NCI-H1417 treated with DMSO at 0.1 percent for 48 hours (cell line): ENCODE measurements at places on chromosomes 1 and 21.

DNA sequence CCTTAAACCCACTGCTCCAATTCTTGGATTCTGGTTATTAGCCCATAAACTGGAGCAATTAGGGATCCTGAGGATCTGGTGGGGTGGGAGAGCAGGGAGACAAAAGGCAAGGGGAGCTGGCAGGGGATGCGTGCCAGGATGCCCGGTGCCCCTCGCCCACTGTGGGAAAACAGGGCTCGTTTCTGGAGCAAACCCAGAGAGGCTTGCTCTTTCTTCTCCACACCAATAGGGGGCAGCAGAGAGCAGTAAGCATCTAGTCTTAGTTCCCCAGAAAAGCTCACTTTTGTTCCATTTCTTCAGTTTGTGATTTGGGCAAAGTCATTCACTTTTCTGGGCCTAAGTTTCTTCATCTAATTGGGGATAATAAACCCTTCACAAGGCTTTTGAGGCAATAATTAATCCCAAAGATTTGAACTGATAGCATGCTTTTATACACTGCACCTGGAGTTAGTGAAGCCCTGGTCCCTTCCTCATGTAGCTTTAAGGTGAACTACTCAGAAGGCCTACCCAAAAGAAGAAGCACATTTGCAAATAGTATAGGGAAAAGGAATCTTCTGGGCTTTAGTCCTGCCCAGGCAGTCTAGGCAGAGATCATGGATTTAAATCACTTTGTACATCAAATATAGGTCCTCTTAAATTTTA is 160.6 kb upstream of the USP24 start:
- no peak for DNase-seq

DNA sequence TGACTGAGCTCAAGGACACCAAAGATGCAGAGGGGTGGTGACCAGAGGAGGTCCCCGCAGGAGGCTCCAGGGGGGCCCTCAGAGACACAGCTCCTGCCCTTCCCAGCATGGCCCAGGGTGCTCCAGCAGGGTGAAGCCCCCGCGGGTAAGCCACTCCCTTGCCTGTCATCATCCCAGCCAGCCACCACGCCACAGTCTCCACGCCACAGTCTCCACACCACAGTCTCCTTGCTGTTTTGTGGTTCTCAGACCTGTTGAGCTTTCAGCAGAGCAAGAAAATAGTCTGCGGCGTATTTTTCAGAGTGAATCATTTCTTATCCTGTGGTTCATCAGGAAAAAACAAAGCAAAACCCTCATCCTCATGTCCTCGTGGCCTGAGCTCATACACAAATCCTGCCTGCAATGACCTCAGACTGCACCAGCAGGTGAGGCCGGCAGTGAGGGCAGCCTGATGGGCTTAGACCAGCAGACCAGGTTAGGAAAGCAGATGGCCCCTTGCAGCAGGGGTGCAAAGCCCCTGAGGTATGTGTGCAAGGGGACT is 25.7 kb upstream of the ABCG1 start:
- no peak for DNase-seq

DNA sequence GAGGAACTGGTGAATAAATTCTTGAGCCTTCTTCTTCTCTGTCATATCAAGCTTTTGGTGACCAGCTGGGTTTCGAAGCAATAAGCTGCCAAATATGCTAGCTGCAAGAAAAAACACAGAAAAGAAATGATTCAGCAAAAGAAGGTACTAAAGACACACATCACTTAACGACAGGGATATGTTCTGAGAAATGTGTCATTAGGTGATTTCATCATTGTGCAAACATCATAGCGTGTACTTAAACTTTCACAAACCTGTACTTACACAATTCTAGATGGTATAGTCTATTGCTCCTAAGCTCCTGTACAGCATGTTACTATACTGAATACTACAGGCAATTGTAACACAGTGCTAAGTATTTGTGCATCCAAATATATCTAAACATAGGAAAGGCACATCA is 2.9 kb upstream of the MTF1 start:
- DNase-seq = no peak

- no peak for DNase-seq
Observed at GRCh38 chr21:44006017-44006619, 6.0 kb upstream of the TRAPPC10 start.

DNA sequence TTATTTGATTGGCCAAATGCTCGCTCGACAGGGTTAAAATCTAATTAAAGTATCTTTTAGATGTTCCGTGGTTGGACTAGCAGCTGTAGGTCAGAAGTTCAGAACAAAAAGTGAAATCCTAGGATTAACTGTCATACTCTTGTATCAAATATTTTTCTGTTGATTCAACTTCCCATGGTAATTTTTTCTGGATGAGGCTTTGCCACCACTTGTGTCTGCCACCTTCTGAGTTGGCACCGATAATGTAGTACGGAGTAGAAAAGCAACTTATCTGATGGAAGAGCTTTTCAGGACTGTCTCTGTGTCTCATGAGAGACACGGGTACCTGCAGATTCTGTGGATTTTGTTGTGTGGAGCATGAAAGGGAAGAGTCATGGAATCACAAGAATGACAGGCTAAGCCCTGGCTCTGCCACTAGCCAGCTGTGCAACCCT is 44.6 kb upstream of the CNN3 start:
- no peak for DNase-seq

DNA sequence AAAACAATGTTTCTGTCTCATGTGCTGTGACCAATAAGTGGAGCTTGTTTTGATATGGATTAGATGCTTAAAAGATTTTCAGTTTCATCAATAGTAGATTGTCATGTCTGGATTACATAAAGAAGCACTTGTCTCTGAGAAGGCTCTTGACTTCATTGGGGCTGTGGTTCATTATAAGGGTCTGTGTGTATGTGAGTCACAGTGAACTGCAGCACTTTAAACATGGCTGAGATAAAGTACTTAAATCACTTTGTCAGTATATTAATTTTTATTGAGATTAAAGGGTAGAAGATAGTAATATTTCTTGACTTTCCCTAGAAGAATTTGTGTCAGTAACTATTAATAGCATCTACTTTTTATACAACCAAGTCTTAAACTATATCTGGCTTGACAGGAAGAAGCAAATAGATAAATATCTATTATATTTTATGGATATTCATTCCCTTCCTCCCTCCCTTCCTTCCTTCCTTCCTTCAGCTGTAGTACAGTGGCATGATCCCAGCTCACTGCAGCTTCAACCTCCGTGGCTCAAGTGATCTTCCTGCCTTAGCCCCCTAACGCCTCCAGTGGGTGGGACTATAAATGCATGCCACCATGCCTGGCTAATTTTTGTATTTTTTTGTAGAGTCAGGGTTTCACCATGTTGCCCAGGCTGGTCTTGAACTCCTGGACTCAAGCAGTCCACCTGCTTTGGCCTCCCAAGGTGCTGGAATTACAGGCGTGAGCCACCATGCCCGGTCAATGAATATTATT is 48.8 kb downstream of the ZFYVE9 start:
- no peak for DNase-seq

- DNase-seq = no peak
Observed at GRCh38 chr1:4215391-4215790, 315.3 kb upstream of the C1orf174 start.

DNA sequence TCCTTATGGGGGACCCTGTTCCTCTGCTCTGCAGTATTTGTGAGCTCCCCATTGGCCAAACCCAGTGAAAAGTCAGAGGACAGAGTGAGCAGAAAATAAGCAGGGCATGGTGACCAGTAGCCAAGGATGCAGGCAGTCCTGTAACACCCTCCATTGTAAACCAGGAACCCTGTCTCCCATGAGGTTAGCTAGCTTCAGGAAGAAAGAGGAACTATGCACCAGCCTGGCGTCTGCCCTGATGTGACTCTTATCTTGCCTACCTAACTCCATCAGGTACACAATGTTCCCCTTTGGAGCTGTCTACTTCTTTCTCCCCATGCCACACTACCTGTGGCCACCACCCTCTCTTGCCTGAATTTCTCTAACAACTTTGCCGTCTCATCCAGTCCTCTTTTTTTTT is 119.2 kb downstream of the LRIG2 start:
- no peak for DNase-seq

GRCh38 chr1:110485725-110486124 is 33.2 kb downstream of the KCNA10 start:
- DNase-seq = no peak

- DNase-seq = peak; percentile 20
Observed at GRCh38 chr1:32612189-32612881, 38.0 kb downstream of the ZBTB8OS start.

GRCh38 chr1:152621993-152622392 is 910 bp downstream of the LCE3A start:
- DNase-seq = no peak

DNA sequence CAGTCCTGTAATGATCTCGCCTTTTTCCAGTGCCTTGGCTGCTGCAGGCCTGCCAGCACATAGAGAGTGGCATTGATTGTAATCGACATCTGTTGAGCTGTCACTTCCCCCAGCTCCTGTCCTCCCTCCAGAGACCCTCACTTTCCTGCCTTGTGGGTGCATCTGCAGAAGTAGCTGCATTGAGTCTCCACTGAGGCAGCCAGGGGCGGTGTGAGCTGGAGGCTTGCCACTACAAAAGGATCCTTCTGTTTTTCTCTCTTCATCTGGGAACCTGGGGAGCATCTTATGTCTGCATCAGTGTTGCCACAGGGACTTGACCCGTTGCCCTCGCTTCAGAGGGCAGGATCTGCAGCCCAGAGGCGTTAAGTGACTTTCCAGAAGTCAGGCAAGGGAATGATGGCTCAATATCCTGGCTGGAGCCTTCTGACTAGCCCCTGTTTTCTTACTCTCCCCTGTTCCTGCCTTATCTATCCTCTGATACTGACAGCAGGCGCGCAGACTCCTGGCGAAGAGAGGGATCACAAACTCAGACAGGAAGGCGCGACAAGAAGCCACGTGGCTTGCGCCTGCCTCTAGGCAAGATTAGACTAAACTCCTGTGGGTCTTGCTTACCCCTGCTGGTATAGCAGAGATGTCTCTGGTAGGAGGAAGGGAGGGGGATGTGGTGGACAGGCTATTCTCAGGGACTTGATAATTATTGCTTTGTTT is 13.3 kb upstream of the FMOD start:
- DNase-seq = no peak

- no peak for DNase-seq
Observed at GRCh38 chr1:71019233-71019969, 28.2 kb downstream of the PTGER3 start.

- no peak for DNase-seq
Observed at GRCh38 chr1:21514245-21514644, 5.0 kb downstream of the ALPL start.

- DNase-seq = no peak
Observed at GRCh38 chr1:7010534-7011200, 225.4 kb downstream of the CAMTA1 start.

DNA sequence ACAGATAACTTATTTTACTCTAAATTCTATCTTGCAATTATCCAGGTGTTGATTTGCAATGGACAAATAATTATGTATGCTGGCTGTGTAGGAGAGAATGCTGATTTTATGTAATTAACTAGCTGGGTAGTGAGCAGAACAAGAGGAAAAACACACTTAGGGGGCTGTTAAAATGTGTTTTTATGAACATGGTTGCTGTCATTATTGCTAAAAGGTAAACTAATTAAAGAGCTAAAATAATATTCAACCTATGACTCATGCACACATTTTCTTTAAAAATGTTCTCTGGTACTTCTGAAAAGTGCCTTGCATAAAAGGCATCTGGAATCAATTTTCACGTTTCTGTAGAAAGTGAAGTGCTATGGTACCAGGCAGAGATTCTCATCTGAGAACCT is 192.8 kb upstream of the C8B start:
- DNase-seq = no peak

DNA sequence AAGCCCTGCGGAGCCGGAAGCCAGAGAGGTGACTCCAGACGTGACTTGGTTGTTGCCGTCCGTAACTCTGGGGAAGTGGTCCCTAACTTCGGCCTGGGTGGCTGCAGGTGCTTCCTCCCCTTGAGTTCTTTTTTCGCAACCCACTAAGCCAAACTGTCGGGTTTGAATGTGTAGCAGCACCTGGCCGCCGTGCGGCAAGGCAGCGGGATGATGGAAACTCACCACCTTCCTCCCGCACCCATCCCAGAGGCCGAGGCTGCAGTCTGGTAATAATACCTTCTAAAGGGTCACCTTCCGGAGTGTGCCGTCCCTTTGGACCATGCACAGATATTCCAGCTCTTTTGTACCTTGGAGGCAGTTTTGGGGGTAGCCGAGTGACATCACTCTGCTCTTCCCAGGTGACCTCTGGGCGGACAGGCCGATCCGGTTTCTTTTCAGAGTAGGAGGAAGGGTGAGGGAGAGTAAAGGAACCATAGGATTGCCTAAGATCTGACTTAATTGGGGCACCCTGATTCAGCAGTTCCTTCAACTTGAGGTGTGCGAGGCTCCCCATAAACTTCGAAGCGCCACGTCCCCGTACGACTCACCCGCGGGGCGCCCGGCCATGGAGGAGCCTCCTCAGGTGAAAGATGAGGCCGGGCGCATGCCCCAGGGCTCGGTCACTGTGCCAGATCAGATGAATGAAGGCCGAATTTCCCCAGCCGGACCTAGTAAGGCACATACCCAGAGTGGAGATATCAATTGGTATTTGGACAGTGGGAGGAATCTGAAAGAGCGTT is 1.0 kb downstream of the KCNK1 start:
- no peak for DNase-seq

DNA sequence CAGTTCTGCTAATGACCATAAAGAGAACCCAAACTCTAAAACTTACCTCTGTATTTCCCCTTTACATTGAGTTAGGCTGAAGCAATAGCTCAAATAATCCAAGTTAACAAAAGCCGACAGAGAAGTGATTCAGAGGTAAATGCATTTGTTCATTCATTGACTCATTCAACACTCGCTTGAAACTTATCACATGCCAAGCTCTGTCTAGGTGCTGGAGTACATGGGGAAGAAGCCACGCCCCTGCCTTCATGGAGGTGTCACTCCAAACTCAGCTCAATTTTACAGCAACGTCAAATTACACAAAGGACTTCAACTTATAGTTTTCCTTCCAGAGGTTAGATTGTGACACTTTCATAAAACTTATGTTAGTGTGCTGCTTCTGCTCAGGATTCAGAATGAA is 45.8 kb downstream of the SLC25A24 start:
- DNase-seq = no peak

DNA sequence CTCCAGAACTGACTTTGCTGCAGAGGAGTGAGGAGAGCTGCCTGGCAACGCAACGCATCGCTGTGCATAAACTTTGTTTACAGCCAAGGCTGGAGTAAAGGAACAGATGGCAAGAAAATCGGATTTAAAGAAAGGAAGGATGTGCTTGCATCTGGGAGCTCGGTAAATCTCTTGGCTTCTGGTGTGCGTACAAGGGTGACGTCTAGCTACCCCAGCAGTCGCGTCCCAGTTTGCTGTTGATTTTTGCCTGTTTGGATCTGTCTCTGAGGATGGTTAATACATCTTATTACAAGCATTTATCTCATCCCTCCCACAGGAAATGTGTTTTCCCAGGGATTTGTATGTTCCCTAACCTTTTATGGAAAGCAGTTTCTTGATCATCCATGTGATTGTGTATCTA is 73.3 kb upstream of the RALGPS2 start:
- DNase-seq = no peak

GRCh38 chr21:15208786-15209185 is 144.0 kb upstream of the NRIP1 start:
- DNase-seq = no peak
